Small intestine (tissue), 16 donors: ENCODE measurements at places on chromosomes 6 and 20.
A peak's percentile ranks its signal among the peaks of the same experiment; 100 is the strongest.

DNA sequence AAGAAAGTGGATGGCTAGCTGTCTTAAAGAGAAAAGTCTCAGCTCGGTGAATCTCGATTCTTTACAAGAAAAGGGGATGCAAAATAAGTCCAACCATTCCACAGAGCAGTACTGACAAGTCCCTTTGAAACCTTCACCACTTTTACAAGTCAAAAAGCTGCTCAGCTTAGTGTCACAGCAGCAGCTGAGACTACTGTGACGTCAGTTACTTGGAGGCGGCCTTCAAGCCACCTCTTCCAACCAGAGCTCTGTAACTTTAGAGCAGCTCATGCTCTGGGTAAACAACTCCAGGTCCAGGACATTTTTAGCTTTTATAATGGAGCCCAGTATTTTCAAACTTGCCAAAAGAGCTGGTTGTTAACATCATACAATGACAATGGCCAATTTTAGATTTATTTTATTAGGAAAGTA lies at the start of gene KIAA0408:
KIAA0408 (minus strand) TSS at position 159 of the 411 bp plus-strand sequence. CDS start 5,408 bp downstream, outside the sequence.
- peak; percentile 12 for DNase-seq

DNA sequence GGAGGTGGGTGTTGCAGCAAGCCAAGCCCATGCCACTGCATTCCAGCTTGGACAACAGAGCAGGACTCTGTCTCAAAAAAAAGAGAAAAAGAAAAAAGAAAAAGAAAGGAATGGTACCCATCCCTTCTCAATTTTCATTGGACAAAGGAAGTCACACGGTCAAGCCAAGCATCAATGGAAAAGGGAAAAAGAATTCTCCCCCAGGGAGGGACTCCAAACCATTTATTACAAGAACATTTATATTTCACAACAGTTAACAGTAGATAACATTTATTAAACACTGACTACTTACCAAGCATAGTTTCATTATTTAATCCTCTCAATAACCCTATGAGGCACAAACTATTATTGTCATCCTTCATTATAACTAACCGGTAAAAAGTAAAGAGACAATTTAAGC lies 6.6 kb upstream of the KIF13A start:
- no peak for DNase-seq

GRCh38 chr20:57350081-57350710 lies 859 bp upstream of the RAE1 start:
- no peak for DNase-seq

GRCh38 chr6:155108070-155108820 lies 113.1 kb downstream of the TIAM2 start:
- no peak for DNase-seq

DNA sequence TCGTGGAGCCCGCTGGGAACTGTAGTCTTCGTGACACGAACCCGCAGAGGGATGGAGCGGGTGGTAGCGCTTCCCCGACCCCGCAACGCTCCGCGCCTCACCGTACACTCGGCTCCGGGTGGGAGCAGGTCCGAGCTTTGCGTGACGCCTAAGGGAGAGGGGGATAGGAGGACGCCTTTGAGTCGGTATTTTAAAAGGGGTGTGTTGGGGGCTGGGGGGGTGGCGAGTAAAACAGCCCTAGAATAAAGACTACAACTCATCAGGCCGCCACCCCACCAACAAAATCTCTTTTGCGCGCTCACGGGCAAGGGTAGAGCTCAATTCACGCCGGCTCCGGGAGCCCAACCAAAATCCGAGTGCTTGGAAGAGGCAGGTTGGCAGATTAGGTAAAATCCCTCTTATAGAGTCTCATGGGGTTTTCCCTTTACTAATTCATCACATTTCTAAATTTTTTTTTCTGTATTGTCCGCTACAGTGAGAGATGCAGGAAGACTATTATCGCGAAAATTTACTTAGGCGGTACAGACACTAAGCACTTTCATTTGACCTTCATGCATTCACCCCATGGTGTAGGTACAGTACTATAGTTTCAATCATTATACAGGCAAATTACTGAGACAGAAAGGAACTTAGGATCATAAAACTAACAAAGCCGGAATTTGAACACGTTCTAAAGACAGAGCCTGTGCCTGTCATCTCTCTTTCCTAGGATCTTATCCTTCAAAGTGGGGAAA lies 706 bp upstream of the SNX14 start:
- DNase-seq = peak; percentile 47

DNA sequence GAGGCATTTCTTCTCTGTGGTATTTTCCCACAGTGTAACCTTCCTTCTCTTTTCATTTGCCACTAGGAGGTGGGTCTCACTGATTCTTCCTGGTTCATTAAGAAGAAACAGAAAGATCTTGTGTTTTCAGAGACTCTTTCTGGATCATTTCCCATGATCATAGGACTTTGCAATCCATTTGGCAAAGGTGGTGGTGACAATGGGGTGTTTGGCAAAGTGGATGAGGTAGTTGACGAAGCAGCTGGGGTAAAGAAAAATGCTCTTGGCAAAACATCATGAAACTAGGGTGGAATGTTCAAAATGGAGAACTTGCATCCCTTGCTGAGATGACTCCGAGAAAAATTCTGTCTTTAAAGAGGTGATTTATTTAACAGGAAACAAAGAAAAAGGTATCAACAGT lies 50.6 kb downstream of the TRAF3IP2 start:
- no peak for DNase-seq

GRCh38 chr6:73088138-73088813 lies 137.0 kb downstream of the KHDC1L start:
- no peak for DNase-seq

- peak; percentile 73 for DNase-seq
Observed at GRCh38 chr20:47677635-47678453, 107.4 kb downstream of the SULF2 start.

DNA sequence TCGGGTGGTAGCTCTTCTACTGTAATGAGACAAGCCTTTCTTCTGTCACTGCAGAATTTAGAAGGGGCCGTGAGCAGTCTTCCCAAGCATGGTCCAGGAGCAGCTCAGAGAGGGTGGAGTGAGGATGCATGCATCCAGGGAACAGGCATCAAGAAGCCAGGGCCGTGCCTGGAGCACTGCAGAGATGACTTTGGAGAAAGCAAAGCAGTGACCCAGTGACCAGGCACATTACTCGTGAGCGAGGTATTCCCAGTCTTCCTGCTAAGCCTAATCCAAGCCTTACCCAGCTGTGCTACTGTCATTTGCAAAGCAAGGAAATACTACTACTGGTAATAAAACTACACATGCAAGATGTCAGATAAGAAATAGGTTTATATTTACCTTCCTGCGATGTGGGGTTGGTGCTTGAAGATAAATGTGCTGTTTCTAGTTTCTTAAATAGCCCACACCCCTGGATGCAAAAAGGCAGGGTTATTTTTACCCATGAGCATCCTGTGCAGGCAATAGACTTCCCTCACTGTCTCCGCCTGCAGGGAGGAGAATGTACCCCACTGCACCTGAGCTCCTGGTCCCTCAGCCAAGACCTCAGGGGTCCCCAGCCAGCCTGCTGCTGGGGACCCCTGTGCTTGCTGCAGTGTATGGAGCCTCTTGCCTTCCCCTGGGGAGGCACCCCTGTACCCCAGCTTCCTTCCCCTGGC lies 62.9 kb downstream of the SSR1 start:
- DNase-seq = no peak

DNA sequence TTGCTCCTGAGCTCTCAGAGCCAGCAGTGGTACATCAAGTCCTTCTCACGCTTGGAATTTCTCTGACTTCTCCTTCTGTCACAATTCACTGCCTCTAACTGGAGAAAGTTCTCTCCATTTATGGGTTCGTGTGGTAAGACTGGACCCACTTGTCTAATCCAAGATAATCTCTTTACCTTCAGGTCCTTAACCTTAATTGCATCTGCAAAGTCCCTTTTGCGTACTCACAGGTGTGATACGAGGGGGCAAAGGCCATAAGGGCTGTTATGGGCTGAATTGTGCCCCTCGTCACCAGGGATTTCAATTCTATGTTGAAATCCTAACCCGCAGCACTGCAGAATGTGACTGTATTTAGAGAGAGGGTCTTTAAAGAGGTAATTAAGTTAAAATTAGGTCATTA lies 27.5 kb upstream of the TBC1D22B start:
- DNase-seq = peak; percentile 86

- no peak for DNase-seq
Observed at GRCh38 chr20:54624706-54625390, 149.5 kb downstream of the DOK5 start.

DNA sequence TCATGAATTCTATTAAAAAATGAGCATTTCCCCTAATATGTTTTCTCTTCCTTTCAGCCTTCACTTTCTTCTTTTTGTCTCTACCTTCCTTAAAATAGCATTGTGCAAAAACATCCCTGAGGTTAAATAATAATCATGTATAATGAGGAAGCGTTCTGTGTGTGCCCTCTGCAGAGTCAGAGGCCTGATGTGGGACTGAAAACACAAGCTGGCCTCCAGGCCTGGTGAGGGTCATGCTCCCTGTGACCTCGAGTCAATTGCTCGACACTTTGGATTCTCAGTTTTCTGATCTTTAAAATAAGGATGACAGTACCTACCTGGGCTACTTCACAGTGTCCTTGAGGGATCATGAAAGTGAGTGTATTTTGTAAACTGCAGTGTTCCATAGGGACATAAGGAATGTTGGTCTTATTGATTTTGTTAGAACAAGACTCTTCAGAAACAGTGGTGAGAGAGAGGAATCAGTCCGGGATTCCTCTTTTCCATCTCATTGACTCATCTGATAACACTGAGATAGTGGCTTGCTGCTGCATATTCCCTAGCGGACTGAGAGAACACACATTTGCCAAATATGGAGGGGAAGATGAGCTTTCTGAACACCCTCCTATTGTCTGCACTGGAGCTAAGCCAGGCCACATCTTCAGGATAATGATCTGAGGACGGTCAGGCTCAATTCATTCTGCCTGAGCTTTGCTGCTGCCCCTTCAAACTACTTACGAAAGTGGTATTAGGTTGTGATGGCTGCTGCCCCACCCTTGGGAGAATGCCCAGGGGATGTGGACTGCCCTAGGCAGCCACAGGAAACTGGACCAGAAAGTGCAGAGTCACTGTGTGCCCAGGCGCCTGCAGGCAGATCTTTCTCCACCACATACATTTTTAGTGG lies 39.6 kb upstream of the PDE7B start:
- DNase-seq = no peak

DNA sequence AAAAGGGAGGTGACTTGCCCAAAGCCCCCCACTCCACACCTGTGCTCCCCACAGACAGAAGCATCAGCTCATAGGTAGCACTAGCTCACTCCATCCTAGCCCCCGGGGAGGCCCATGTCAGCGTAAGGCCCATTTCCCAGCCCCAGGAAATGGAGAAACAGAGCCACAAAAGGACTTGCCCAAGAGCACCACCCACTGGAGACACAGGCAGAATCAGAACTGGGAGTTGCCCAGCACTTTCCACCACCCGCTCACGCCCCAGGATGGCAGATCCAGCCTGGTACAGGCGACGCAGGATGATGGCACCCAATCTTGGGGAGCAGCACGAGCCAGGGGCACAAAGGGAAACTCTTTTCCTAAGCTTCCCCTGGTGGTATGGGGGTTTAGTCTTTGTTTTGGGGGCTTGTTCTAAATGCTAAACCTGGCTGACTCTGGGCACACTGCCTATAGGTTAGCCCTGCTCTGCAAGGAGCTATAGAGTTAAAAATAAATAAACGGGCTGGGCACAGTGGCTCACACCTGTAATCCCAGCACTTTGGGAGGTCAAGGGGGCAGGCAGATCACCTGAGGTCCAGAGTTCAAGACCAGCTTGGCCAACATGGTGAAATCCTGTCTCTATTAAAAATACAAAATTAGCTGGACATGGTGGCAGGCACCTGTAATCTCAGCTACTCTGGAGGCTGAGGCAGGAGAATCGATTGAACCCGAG lies 11.8 kb downstream of the C20orf203 start:
- no peak for DNase-seq

- DNase-seq = no peak
Observed at GRCh38 chr20:38315290-38315966, 11.5 kb downstream of the BPI start.

GRCh38 chr6:9178071-9178470 lies 742.7 kb upstream of the SLC35B3 start:
- no peak for DNase-seq

GRCh38 chr20:40868551-40869217 lies 159.9 kb upstream of the TOP1 start:
- DNase-seq = no peak
